ENCODE measurements at places on chromosomes 2 and 18.

GRCh38 chr2:230434677-230435324, 18.8 kb downstream of the SP100 start:
- no peak for DNase-seq

GRCh38 chr18:10111191-10111590, 197.4 kb downstream of the VAPA start:
- no peak for DNase-seq

DNA sequence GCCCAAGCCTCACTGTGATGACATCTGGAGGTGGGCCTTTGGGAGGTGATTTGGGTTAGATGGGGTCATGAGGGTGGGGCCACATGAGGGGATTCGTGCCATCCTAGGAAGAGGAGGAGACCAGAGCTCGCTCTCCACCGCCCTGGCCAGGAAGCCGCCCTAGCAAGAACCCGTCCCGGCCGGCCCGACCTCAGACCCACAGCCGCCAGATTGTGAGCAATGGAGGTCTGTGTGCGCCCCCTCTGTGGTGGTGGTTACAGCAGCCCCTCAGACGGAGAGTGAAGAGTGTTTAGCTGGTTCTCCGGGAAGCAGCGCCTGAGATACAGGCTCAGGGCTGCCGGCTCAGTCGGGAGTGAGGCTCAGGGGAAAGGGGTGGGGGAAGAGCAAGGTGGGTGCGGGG, 83.3 kb downstream of the RTP5 start:
- no peak for DNase-seq

DNA sequence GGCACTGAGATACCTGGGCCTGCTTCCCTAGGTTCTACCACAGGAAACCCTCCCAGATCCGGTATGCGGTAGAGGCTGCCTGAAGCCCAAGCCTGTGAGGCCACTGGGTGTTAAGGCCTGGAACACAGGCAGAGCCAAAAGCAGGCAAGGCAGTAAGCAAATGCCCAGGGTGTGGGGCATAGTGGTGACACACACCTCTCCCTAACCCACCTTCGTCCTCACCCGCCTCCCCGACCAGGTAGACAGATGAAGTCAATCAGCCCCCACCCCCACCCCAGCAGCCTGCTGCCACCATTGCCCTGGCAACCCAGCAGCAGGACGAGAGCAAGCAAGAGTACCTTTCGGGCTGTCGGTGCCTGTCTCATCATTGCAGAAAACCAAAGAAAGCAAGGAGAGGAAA, 6.1 kb downstream of the DCTN1 start:
- no peak for DNase-seq

- no peak for DNase-seq
Observed at GRCh38 chr2:109318949-109319342, 189.9 kb downstream of the SH3RF3 start.

GRCh38 chr18:4172196-4173100, 282.7 kb downstream of the DLGAP1 start:
- no peak for DNase-seq

DNA sequence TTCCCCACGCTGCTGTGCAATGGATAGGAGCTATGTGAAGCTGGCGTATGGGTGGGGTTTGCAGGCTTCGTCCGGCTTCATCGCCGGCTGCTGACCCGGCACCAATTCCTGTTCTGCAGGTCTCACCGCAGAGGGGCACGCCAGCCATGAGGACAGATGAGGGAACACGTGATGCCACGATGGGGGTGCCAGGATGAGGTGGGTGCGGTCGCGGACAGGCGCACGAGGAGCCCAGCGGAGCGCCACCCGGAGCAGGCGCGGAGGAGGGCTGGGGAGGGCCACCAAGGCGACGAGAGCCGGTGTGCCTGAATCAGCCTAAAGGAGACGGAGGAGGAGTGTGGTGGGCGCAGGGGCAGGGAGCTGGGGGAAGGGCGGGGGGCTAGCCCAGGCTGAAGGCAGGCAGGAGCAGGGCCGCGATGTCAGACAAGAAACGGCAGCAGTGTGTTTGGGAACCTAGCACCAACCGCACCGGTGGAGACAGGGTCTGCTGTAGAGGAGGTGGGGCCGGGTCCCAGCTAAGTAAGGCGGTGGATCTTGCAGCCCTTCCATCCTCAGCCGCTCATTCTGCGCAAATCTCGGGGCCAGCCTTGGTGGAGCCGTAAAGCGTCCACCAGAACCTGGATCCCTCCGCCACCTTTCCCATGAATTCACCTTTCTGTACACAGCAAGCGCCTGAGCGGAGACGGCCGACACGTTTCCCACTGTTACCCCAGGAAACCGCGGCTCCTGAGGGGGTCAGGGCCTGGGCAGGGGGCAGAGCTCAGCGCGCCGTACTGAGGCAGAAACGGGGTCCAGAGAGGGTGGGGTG, 17.0 kb upstream of the CD8A start:
- no peak for DNase-seq

- DNase-seq, result peak; percentile 80
Observed at GRCh38 chr2:188292348-188293239, 920 bp downstream of the GULP1 start.

DNA sequence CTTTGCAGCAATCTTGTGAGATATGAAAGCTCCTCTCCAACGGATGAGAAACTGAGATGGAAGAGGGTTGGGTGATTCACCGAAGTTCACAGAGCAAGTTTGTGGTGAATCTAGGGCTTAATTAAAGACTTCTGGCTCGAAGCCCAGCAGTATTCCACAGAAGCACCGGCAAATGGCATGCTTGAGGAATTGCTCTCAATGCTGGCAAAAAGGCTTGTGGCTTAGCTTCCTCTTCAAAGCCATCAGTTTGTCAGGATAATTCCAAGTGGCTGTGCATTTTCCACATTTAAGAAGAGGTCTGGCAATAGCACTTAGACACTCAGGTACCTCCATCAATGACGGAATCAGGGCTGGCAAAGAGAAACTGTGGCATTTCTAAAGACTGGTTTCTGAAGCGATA, 98.7 kb upstream of the SLC66A3 start:
- peak; percentile 79 for DNase-seq

DNA sequence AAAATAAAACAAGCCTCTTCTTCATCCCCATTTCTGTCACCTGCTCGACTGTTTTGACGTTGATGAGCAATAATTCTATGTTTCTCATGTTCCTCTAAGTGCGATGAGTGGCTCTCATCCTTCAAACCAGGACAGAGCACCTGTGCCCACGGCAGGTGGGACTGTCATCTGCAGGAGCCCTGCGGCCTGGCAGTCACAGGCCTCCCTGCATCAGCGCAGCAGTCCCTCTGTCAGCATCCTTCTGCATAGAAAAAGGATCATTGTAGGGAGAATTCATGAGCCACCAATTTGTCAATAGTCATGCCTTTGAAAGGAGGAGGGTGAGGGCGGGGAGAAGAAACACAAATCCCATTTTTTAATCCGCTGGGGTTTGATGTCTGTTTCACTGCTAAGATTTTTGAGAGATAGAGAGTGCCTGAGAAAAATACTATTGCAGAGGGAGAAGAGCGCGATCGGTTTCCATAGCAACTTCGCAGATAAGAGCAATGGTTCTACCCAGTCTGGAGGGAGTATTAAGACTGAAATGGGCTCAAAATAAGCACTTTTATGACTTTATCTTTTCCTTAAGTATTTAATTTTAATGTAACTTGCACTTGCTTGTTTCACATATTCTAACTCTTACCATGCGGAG, 234.3 kb upstream of the NCKAP5 start:
- no peak for DNase-seq

DNA sequence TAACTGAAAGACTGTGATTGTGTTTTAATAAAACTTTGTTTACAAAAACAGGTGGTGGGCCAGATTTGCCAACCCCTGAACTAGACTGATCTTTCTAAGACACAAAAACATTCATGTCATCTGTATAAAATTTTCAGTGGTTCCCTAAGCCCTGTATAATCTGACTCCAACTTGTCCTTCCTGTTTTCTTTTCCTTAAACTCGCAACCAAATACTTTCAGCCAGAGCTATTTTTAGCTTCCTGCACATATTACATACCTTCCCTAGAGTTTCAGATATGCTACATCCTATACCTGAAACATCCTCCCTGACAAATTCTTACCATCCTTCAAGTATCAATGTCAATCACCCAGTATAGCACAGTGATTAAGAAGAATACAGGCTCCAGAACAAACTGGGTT, 4.8 kb downstream of the GCFC2 start:
- DNase-seq, result peak; percentile 52

GRCh38 chr2:172734711-172735581, 699 bp upstream of the RAPGEF4 start:
- no peak for DNase-seq

- DNase-seq, result no peak
Observed at GRCh38 chr2:75480971-75481836, 79.5 kb downstream of the EVA1A start.

- peak; percentile 99 for DNase-seq
Observed at GRCh38 chr2:237128026-237128703, 42.5 kb downstream of the COPS8 start.

GRCh38 chr2:118687698-118688097, 159.8 kb downstream of the EN1 start:
- DNase-seq, result no peak

DNA sequence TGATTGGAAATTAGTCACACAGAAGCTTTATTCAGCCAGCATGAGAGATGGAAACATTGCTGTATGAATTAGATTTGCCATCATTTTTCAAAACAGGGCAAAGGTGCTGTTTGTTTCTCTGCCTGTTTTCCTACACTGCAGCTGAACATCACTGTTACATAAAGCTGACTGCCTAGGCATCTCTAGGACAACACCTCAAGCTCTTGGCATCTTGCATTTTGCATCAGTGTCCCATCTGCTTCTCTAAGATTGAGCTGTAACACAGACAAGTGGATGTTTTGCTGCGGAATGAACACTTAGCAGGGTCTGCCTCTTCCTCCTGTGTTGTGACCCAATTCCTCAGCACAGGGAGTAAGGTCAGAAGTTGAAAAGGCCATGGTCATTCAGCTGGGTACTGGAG, 4.9 kb downstream of the CCT7 start:
- no peak for DNase-seq

- peak; percentile 96 for DNase-seq
Observed at GRCh38 chr2:40101131-40101575, 322.1 kb upstream of the THUMPD2 start.

GRCh38 chr2:212088353-212088752, 450.2 kb downstream of the ERBB4 start:
- DNase-seq, result no peak

- peak; percentile 100 for DNase-seq
Observed at GRCh38 chr2:43041661-43042360, 184.6 kb downstream of the ZFP36L2 start.

- DNase-seq, result no peak
Observed at GRCh38 chr2:150385211-150385610, 102.3 kb downstream of the RND3 start.

DNA sequence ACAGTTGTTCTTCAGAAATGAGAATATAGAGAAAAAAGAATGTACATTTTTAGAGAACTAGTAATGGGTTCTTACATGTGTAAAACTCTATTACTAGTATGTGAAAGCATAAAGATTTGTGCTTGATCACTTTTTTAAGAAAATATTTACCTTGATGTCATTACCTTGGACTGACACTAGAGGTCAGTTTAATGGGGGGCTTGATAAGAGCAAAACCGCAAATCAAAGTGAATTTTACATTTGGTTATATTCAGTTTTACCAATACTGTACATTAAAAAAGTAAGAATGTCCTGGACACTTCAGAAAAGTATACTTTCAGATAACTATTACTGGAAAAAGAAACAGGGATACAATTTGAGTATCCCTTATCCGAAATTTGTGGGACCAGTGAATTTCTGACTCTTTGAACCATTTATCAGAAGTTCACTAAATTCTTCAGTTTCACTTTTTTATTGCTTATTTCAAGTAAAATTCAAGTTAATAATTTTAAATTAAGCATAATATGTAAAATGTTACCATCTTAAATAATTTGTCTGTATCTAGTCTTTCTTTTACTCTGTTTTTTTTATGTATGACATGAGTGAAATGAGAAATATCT, 1149.5 kb downstream of the DSC3 start:
- DNase-seq, result peak; percentile 4

- no peak for DNase-seq
Observed at GRCh38 chr2:234955091-234955591, 3.3 kb downstream of the SH3BP4 start.

GRCh38 chr2:27884601-27885000, 5.6 kb downstream of the RBKS start:
- DNase-seq, result no peak

DNA sequence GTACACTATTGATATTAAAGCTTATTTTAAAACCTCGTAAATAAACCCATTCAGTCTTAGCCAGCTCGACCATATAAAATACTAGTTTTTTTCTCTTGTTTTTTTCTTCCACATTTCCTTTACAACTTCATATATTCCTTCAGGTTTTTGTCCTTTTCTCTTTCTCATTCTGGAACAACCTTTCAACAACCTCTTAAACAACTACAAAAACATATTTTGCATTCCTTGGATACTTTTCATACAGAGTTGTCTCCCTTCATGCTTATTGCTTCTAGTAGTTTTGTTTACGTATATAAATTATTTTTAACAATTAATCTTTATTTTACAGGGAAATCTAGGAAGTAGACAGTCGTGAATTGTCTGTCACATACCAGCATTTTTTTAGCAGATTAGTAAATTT, 41.2 kb downstream of the COMMD1 start:
- peak; percentile 40 for DNase-seq

- DNase-seq, result no peak
Observed at GRCh38 chr2:9419541-9419940, 3.8 kb downstream of the ITGB1BP1 start.

- no peak for DNase-seq
Observed at GRCh38 chr2:12957251-12957650, 240.5 kb downstream of the TRIB2 start.

- peak; percentile 44 for DNase-seq
Observed at GRCh38 chr18:58044370-58045241, 580 bp downstream of the NEDD4L start.

DNA sequence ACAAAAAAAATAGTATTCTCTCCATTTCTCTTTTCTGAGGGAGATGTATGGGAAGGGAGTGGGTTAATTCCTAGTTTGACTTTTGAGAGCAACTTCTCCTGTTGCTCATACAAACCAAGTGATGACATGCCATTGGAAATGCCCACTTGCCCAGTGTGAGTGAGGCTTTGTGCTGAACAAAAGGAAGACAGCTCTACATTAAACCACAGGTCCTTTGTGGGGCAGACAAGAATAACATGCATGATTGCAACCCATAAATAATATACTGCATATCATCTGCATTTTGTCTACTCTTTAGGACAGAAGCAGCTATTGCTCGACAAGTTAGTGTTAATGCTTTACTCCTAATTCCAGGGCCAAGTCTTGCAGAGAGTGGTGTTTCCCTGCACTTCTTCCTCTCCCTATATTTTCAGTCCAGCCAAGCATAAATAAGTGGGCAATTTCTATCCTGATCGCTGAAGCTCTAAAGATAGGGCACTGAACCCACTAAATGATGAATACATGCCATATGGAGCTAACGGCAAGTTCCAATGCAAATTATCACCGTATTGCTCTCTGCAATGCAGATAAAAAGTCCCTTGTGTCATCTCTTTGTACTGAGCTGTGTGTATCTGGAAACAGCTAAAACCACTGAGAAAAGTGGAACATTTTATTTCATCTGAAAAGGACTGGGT, 19.4 kb upstream of the EHBP1 start:
- no peak for DNase-seq

GRCh38 chr18:42442656-42443055, 487.6 kb downstream of the PIK3C3 start:
- DNase-seq, result no peak

- peak; percentile 39 for DNase-seq
Observed at GRCh38 chr18:50013363-50014138, 181.4 kb downstream of the MYO5B start.

- DNase-seq, result peak; percentile 11
Observed at GRCh38 chr2:162025121-162025911, 48.7 kb downstream of the DPP4 start.

Measured in fibroblast of skin of back (primary cell).